Activated naive CD4-positive, alpha-beta T cell treated with Interleukin-2 at 50 U/mL for 16 hours (primary cell): ENCODE measurements at places on chromosomes 5 and 9.
A peak's percentile ranks its signal among the peaks of the same experiment; 100 is the strongest.

GRCh38 chr9:115414561-115414960 is 296.6 kb upstream of the TNC start:
- DNase-seq: no peak

DNA sequence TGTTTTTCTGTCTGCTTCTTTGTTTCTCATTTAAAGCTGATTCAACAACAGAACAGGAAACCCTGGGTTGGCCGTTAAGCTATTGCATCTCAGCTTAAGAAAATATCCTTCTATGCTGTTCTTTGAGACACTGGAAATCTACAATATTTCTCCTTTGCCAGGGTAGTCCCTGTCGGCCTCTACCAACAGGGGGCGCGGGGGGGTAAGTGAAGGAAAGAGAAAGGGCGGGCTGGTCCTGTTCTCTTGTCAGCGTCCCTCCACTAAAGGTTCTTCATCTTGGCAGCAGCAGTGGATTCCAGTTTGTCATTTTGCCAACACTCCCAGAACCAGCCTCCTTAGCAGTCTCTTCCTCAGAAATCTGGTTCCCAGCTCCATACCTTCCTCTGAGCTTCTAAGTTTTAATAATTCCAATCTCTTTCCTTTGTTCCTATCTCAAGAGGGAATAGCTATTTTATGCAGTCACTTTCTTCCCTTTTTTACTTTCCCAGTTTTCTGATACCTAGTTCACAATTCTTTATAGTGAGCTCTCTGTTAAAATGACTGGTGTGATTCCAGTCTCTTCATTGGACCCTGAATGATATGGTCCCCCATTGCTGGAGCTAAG is 222.3 kb downstream of the GLIS3 start:
- peak; percentile 22 for DNase-seq

DNA sequence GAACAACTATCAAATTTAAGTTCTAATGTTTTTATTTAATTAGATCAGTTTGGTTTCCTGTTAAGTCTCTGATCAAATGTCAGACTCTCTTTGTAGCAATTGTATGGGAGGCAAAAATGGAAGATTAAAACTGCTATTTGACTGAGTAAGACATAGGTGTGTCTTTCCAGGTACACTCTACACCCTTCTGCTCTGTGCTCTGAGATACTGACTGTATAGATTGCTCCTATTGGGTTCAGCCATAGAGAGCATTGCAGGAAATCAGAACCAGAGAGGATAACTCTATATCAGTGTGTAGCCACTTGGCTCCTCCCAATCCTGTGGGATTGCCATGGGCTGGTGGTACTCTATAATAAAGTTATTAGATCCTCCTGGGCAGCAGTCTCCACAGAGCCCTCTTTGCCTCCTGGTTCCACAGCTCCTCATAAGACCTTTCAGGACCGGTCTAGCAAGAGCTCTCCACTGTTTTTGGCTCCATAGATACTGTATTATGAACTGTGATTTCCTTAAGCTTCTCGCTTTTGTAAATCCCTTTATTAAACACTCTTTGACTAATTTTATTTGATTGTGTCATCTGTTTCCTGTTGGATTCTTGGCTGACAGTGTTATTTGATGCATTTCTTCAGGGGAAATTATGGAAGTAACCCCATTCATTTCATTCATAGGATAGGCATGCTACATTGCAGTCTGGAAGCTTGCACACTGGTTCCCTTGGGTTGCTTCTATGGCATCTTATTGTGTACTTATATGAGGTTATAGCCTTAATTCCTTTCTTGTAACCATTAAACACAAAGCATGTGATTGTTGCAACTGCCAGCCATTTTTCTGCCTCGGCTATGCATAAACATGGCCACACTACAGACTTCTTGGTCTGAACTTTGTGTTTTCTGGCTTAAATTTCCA is 115.6 kb downstream of the VCAN start:
- no peak for DNase-seq

DNA sequence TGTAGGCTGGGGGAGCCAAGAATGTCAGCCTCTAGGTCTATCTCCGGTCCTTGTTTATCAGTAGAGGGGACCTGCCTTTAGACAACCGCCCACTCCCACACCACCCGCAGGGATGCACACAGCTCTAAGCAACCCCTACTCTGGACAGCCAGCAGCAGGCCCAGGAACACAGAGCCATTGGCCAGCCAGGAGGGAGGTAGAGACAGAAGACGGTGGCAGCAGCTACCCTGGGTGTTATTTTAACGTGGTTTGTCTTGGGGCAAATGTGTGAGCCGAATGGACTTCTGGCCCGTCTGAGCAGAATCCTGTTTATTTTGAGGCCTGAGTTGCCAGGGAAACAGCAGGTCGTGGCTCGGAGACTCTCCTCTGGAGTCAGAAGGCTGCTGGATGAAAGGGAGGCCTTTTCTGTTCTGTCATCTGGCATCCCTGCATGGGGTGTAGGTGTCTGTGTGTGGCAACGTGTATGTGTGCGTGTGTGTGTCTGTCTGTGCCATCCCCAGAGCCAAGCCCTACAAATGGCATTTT is 382 bp upstream of the FGF1 start:
- DNase-seq: no peak

DNA sequence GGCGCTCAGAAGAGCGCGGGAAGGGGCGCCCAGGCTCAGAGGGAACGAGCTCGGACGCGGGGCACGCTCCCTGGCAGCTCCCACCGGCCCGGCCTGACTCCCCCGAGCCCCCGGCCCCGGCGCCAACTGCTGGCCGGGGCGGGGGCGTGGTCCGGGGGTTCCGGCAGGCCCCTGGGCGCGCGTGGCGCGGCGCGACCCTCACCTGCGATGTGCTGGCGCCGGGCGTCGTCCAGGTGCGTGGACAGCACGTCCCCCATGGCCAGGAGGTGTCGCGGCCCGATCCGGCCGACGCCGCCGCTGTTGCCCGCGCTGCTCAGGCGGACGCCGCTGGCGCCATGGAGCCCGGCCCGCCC is 43.5 kb upstream of the STXBP1 start:
- no peak for DNase-seq

- no peak for DNase-seq
Observed at GRCh38 chr5:437281-437771, 5.7 kb upstream of the EXOC3 start.
